CD4-positive, alpha-beta T cell treated with Interleukin-15 for 4 hours (primary cell): ENCODE measurements at places on chromosomes 16 and 17.
A peak's percentile ranks its signal among the peaks of the same experiment; 100 is the strongest.

GRCh38 chr16:50282010-50282538 lies 15.7 kb downstream of the ADCY7 start:
- DNase-seq = peak; percentile 67

- DNase-seq = no peak
Measured at GRCh38 chr17:33363475-33363874, 70.4 kb upstream of the ASIC2 start.

DNA sequence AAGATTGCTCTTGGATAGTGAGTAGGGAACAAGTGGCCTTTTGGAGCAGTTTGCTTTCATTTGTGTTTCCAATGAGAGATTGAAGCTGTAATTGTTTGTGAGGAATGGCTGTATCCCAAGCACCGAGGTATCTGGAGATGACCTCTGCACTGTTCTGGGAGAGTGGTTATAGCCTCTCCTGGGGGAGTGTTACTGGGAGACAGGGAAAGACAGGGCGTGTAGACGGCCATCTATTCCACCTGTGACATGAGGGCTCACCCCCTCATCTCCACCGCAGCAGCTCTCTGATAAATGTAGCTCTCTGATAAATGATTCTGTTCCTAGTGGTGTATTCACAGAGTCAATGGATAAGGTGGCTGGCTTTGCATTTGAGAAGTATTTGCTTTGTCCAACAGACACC lies 393.6 kb downstream of the MAF start:
- DNase-seq = no peak

DNA sequence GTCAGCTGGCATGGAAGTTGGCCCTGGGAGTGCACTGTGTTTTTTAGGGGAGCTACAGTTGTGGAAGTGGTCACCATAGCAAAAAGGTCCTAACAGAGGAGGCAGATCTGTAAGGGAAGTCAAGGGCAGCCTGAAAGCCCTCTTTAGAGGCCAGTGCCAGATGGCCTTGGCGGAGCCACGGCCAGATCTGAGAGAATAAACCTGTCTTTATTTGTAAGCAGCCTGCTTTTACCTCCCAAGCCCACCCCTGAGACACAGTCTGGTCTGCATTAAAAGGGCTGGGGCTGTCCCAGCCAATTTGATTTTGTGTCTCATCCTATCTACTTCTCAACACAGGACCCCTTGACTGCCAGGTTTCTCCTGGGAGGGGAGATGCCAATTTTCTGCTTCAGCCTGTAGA lies 51.0 kb upstream of the NOL11 start:
- DNase-seq = no peak

- DNase-seq = no peak
Measured at GRCh38 chr17:66752411-66752810, 82.5 kb upstream of the CACNG5 start.

GRCh38 chr16:23871924-23872323 lies 36.1 kb downstream of the PRKCB start:
- DNase-seq = no peak

- no peak for DNase-seq
Measured at GRCh38 chr17:76852843-76853242, 15.4 kb upstream of the MGAT5B start.

DNA sequence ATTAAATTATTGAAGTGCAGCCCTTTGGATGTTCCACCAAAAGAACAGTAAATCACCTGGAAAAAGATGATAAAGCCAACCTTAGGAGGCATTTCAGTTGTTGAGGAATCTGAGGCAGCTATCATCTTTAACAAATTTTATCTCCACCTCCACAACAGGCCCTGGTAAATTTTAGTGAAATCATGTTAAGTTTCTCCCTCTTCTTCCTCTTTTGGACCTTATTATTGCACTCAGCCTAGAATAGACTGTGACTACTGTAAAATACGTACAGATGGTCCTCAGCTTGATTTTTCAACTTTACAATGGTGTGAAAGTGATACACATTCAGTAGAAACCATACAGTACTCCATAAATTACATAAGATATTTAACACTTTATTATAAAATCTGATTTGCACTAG lies 90.3 kb downstream of the USP32 start:
- DNase-seq = no peak

GRCh38 chr17:13785981-13786598 lies 184.4 kb upstream of the HS3ST3A1 start:
- no peak for DNase-seq

GRCh38 chr17:66772148-66772812 lies 62.6 kb upstream of the CACNG5 start:
- DNase-seq = no peak

DNA sequence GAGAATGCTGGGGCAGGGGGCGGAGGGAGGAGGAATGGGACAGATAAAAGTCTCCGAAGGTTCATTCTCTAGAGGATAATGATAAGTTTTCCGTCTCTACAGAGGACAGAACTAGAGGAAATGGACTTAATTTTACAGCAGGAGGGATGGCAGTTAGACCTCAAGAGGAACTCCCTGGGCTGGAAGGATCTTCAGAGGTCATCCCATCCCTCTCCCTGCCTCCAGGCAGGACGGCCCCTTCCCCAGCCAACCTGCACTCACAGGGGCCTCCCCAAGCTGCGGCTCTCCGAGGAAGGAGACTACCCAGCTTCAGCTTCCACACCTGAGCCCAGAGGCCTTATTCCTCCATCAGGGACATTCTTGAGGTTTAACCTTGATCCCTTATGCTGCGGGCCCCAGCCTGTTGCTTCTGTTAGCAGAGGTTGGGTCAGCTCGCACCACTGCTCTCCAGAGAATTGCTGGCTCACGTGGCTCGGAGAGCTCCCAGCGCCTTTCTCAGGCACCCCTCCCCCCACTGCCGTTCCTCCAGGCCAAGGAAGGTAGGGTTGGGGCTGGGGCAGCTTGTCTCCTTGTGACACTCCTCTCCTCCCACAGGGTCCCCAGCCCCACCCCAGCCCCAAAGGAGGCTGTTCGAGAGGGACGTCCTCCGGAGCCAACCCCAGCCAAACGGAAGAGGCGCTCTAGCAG lies 8.5 kb downstream of the ELOB start:
- DNase-seq = no peak

GRCh38 chr17:7398612-7399011 lies 4.3 kb upstream of the PLSCR3 start:
- DNase-seq = no peak

DNA sequence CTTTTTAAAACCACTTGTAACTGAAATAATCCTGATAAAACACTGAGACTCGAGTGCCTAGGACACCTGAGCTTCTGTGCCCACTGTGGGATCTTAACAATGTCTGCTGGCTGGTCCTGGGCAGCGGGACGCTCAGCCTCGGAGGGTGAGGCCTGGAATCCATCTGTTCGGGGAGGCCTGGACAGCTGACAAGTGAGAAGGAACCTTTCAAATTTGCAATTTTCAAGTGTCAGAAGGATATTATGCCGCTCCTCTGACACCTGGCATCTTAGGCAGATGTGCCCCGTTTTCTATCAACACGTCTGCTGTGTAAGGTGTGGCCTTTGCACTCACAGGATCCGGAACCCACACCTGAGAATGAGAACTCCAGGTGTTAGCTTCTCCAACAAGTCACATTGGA lies 33.1 kb upstream of the C16orf78 start:
- no peak for DNase-seq

DNA sequence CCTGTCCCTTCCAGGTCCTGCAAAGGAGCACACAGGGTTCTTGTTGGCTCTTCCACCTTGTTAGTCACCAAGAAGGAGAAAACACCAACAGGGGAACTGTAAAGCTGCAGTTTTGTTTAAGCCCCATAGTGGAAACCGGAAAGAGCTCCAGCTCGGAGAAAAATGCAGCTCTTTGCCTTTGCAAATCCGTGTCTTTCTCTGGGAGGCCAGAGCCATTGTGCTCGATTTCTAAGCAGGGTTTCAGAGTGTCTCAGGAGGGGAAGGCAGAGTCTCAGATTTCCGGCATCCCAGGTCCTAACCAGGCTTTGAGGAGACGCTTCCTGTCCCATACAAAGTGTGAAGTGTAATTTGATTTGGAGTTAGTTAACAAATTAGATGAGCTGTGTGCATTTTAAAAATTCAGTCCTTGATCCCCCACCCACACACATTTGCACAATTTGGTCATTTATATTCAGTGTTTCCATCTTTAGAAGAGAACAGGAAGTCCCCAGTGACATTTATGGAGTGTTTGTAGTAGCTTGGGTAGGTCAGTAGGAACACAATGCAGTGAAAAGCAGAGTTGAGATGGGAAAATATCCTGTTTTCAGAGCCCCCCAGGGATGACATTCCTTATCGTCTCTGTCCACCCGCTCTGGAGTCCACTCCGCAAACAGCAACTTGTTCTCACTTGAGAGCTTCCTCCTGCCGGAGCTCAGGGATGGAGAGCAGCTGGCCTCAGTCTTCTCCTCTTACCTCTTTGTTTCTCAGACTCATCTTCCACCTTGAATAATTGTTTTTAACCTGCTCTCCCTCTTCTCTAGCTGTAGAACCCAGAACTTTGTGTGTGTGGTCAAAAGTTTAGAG lies 331.9 kb downstream of the SEC14L1 start:
- no peak for DNase-seq

GRCh38 chr16:30622455-30623032 lies 12.4 kb upstream of the ZNF689 start:
- DNase-seq = no peak

DNA sequence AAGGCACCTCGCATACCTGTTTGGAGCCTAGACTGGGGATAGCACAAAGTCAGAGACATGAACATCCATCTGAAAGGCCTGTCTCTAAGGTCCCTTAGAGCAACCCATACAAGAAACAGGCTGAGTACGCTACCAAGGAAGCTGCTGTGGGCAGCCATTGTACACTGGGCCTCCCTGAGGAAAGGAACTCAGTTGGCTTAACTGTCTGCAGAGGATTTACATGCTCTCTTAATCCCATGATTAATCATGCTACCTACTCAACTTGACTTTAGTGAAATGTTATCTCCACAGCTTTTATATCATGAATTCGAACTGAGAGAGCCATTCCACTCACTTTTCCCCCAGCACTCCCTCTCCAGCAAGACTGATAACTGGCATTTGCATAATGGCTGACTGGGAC lies 26.0 kb downstream of the PHLPP2 start:
- DNase-seq = no peak

DNA sequence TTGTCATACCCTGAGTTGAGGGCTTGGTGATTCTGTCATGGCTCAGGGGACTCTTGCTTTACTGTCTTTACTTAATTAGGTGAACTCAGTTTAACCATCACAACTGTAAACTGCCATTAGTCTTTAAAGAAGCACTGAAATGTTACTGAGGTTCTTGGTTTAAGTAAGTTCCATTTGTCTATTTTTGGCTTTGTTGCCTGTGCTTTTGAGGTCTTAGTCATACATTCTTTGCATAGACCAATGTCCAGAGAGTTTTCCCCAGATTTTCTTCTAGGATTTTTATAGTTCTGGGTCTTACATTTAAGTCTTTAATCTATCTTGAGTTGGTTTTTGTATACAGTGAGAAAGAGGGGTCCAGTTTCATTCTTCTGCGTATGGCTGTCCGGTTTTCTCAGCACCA lies 137.5 kb downstream of the SOCS1 start:
- DNase-seq = no peak

DNA sequence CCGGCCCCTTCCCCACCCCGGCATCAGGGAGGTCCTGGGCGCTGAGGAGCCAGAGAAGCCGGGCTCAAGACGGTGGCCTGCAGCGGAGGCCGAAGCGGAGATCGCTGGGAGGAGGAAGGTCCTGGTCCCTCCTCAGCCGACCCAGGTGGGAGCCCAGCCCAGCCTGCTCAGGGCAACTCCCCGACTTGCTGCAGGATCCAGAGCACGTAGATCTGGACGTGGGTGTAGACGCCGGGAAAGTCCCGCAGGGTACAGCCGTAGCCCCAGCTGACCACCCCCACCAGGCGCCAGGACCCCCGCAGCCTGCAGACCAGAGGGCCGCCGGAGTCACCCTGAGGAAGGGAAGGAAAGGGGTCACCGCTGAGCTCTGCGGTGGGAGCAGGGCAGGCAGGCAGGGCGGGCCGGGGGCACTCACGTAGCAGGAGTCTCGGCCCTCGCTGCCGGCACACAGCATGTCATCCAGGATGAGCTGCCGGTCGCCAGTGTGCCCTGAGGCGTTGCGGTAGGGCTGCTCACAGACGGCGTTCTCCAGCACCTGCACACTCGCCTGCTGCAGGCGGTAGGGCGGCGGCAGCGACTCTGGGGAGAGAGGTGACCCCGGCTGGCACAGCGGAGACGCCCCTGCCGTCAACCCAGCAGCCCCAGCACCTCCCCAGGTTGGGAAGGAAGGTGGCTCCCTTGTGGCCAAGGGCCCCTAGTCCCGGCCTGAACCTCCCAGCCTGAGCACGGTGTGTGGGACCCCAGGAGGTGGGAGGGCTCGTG lies 5.4 kb downstream of the TPSD1 start:
- no peak for DNase-seq

- DNase-seq = no peak
Measured at GRCh38 chr17:57644326-57644725, 100.8 kb downstream of the CCDC182 start.

DNA sequence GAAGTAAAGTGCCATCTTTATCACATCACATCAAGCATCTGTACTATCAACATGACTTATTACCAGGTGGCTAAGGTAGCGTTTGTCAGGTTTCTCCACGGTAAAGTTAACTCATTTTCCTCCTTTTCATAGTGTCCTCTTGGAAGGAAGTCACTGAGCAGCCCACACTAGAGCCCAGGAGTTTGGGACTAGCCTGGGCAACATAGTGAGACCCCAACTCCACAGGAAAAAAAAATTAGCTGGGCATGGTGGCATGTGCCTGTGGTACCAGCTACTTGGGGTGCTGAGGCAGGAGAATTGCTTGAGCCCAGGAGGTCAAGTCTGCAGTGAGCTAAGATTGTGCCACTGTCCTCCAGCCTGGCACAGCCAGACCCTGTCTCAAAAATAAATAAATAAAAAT lies 12.9 kb downstream of the CHD9 start:
- no peak for DNase-seq

GRCh38 chr16:1343428-1344242 lies 8.0 kb downstream of the TSR3 start:
- DNase-seq = no peak
